ENCODE measurements at places on chromosomes 2 and 18. TPM values are rescaled to one million over a fixed set of nuclear protein-coding genes. Genes with fewer than 3 reads are reported as not detected.

Gene OR6B2
- total RNA-seq = not detected

DNA sequence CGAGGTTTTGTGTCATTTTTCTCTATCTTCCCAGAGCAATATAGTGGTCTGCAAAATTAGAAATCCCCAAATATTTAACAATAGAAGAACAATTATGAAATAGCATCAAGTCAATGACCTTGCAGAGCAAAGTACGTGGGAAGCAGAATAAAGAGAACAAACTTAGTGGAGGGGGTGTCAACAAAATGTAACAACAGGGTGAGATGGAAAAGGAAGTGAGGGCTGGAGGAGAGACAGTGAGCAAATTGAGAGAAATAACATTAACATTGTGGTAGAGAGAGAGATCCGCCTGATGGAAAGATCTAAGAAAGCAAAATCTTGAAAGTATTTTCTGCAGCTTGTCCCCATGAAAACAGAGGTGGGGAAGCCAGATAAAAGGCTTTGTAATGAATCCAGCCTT lies 23.4 kb downstream of the ARHGAP15 start:
- DNase-seq = no peak
- H3K4me3 ChIP-seq = no peak overlapping the region
- no peaks in the 10 kb centered on the region for H3K27me3 ChIP-seq
- no peaks in the 10 kb centered on the region for H3K36me3 ChIP-seq

GRCh38 chr18:48021273-48021914 lies 90.9 kb upstream of the SMAD2 start:
- peaks cover 20% of the 10 kb centered on the region for H3K27me3 ChIP-seq
- H3K36me3 ChIP-seq = no peaks in the 10 kb centered on the region
- H3K4me1 ChIP-seq = peaks cover 3% of the 10 kb centered on the region
- H3K27ac ChIP-seq = no peak overlapping the region
- DNase-seq = no peak
- H3K4me3 ChIP-seq = no peak overlapping the region

- H3K36me3 ChIP-seq = no peaks in the 10 kb centered on the region
- DNase-seq = no peak
- no peak overlapping the region for H3K27ac ChIP-seq
These were observed 216.4 kb downstream of the SPP2 start for GRCh38 chr2:234266952-234267351.

Gene AOX1
- total RNA-seq = 7.7 TPM

DNA sequence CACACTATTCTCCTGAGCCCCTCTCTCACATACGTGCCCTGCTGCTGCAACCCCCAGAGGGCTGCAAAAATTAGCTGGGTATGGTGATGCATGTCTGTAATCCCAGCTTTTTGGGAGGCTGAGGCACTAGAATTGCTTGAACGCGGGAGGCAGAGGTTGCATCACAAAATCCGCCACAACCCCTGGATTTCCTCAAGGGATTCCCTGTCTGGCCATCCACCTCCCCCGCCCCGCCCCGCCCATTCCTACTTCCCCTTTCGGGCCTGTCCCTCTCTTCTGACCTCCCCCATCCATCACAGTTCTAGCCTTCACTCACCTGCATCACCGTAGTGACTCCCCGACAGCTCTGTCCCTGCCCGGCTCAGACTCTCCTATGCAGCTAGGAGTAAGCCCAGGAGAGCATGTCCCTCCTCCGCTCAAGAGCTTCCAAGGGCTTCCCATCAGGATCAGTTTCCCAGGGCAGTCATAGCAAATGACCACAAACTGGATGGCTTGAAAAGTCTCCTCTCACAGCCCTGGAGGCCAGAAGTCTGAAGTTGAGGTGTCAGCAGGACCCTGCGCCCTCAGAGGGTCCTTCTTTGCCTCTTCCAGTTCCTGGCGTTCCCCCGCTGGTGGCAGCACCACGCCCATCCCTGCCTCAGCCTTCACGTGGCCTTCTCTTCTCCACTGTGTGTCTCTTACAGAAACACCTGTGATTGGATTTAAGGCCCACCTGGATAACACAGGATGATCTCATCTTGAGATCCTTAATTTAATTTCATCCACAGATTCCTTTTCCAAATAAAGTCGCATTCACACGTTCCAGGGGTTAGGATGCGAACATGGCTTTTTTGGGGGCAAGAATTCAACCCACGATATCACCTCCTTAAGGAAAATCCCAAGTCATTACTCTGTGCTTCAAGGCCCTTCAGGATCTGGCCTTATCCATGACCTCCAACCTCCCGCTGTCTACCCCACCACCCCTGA lies 58.5 kb downstream of the HS1BP3 start:
- H3K27ac ChIP-seq = peak overlapping the region; percentile 88
- H3K36me3 ChIP-seq = no peaks in the 10 kb centered on the region
- H3K4me1 ChIP-seq = peaks cover 48% of the 10 kb centered on the region
- H3K4me3 ChIP-seq = no peak overlapping the region

- DNase-seq = no peak
- H3K27ac ChIP-seq = no peak overlapping the region
- no peak overlapping the region for H3K4me3 ChIP-seq
- no peaks in the 10 kb centered on the region for H3K4me1 ChIP-seq
- no peaks in the 10 kb centered on the region for H3K36me3 ChIP-seq
- peaks cover 99% of the 10 kb centered on the region for H3K27me3 ChIP-seq
These were observed 7.9 kb downstream of the PAX3 start for GRCh38 chr2:222290736-222291484.

DNA sequence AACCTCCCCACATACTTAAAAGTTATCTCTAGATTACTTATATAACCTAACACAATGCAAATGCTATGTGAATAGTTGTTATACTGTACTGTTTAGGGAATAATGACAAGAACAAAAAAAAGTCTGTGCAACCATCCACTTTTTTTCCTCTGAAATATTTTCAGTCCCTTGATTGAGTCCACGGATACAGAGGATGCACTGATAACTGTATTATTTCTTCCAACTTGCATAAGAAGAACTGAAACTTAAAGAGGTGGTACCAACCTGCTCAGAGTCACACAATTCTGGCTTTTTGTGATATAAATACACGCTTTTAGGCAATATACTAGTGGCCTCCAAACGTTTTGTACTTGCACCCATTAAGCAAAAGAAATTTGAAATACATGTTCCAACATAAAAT lies 1.4 kb downstream of the SMC6 start:
- H3K27ac ChIP-seq = no peak overlapping the region
- no peak overlapping the region for H3K4me3 ChIP-seq
- H3K36me3 ChIP-seq = no peaks in the 10 kb centered on the region

Gene SOWAHC
- total RNA-seq = 26.2 TPM

DNA sequence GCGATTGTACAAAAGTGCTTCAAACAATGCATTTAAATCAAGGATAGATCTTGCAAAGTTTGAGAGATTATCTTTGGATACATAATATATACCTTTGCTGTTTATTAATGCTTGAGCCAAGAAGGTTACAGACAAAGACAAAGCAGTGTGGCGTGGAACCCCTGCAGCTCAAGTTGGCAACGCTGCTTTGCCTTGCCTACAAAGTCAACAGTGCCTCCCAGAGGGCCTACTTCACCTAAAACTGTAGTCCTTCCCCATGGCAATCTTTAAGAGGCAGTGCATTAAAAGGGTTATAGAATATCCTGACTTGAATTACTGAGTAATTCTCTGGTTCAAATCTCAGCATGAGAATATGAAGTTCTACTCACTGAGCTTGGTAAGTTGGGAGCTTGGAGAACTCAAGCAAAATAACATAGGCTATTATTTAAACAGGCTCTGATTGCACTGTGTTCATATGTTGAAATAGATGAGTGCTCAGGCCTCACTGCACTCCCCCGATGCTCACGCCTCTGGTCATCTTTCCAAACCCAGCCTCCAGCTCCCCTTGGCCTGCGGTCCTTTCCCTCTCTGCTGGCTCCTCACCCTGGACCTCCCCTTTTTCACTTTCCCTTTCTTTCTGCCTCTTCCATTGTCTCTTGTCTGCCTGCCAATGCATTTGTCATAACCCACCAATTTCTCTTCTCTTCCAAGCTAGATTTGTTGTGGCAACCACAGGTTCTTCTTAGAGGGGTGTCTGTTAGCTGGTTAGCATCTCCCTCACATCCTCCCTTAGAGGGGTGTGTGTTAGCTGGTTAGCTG lies 96.5 kb downstream of the MYT1L start:
- H3K27ac ChIP-seq = no peak overlapping the region
- H3K36me3 ChIP-seq = no peaks in the 10 kb centered on the region
- no peak overlapping the region for H3K4me3 ChIP-seq
- H3K4me1 ChIP-seq = no peaks in the 10 kb centered on the region
- H3K27me3 ChIP-seq = no peaks in the 10 kb centered on the region
- no peak for DNase-seq

DNA sequence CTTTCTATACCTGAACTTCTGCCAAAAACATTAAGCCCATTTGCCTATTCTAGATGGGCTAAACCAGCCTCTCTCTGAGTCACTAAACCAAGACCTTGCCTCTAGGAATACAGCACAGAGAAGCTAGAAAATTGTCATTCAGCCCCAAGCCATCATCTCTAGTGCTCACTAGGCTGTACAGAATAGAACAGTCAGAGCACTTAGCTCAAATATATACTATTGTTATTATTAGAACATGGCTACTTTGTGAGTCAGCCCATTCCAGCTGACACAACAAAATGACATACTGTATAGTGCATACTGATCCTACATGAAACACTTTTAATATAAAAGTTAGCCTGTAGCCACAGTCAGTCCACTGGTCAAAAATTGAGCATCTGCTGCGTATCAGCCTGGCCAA lies 418.8 kb downstream of the NRXN1 start:
- no peak overlapping the region for H3K27ac ChIP-seq
- H3K4me3 ChIP-seq = no peak overlapping the region
- H3K4me1 ChIP-seq = no peaks in the 10 kb centered on the region
- H3K27me3 ChIP-seq = no peaks in the 10 kb centered on the region
- no peak for DNase-seq

- no peaks in the 10 kb centered on the region for H3K27me3 ChIP-seq
- peaks cover 23% of the 10 kb centered on the region for H3K4me1 ChIP-seq
- no peak for DNase-seq
- H3K4me3 ChIP-seq = no peak overlapping the region
These were observed 46.3 kb downstream of the MTCL1 start for GRCh38 chr18:8751692-8752091.

DNA sequence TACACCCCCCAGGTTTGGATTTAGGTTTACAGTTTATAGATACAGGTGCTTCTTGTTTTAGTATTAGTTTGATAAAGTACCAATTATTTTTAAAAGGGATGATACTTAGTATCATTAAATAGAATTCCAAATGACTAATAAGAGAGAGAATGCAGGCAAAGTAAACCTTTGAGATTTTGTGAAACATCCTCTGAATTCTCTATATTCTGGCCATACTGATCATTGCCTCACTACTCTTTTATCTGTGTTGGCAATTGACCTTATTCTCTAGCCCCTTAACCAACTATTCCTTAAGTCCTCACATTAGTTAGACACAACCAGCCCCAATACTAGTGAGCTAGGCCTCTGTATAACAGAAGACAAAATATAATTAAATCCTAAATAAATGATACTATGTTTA lies 125.4 kb downstream of the COMMD1 start:
- H3K27me3 ChIP-seq = no peaks in the 10 kb centered on the region
- H3K4me3 ChIP-seq = no peak overlapping the region
- no peak overlapping the region for H3K27ac ChIP-seq
- H3K4me1 ChIP-seq = no peaks in the 10 kb centered on the region

DNA sequence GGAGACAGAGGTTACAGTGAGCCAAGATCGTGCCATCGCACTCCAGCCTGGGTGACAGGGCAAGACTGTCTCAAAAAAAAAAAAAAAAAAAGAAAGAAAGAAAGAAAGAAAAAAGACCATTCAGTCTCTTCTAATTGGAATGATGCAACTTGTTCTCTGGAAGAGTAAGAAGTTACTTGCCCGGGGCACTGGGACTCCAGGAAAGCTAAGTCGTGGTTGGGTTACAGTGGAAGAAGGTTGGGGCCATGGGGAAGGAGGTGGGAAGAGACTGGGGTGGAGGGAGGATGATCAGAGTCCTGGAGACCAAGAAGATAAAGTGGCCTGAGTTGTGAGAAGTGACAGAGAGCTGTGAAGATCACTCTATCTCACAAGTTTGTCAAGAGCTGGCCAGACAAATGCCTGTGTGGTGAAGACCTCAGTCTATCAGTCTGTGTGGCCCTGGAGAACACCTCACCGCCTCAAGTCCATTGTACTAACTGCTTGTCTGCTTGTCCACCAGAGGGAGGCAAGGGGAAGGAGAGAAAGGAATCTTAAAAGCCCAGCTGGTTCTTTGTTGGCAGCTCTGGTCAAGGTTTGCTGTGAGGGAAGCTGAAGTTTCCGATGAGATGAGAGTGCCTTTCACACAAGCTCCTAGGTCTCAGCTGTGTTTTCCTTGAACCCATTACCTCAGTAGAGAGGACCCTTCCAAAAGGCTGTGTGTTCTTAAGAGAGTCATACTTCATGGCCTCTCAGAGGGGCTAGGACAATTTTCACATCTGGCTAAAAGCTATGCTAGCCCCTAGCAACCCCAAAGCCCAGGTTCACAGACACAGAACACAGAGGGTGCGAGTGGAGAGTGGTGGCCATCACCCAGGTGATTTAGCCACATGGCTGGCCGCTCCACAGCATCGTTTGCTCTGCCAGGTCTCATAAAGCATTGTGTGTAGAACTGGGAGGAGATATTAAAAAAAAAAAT lies 72.0 kb upstream of the TMEM178A start:
- no peaks in the 10 kb centered on the region for H3K36me3 ChIP-seq
- DNase-seq = peak; percentile 54
- no peak overlapping the region for H3K4me3 ChIP-seq
- H3K4me1 ChIP-seq = no peaks in the 10 kb centered on the region
- H3K27ac ChIP-seq = no peak overlapping the region
- no peaks in the 10 kb centered on the region for H3K27me3 ChIP-seq

Gene TMX3
- total RNA-seq = 40.2 TPM

- peak overlapping the region; percentile 27 for H3K27ac ChIP-seq
- no peaks in the 10 kb centered on the region for H3K27me3 ChIP-seq
- DNase-seq = no peak
- peaks cover 23% of the 10 kb centered on the region for H3K4me1 ChIP-seq
- no peaks in the 10 kb centered on the region for H3K36me3 ChIP-seq
- no peak overlapping the region for H3K4me3 ChIP-seq
These were observed 449.4 kb upstream of the SLC14A2 start for GRCh38 chr18:45165871-45166270.

- no peaks in the 10 kb centered on the region for H3K27me3 ChIP-seq
- H3K36me3 ChIP-seq = no peaks in the 10 kb centered on the region
- H3K27ac ChIP-seq = no peak overlapping the region
- H3K4me1 ChIP-seq = no peaks in the 10 kb centered on the region
These were observed 399.1 kb upstream of the ZNF804A start for GRCh38 chr2:184199274-184199673.

- H3K36me3 ChIP-seq = no peaks in the 10 kb centered on the region
- no peaks in the 10 kb centered on the region for H3K4me1 ChIP-seq
- DNase-seq = no peak
- H3K27ac ChIP-seq = no peak overlapping the region
These were observed 86.4 kb upstream of the RGPD4 start for GRCh38 chr2:107740300-107740699.

DNA sequence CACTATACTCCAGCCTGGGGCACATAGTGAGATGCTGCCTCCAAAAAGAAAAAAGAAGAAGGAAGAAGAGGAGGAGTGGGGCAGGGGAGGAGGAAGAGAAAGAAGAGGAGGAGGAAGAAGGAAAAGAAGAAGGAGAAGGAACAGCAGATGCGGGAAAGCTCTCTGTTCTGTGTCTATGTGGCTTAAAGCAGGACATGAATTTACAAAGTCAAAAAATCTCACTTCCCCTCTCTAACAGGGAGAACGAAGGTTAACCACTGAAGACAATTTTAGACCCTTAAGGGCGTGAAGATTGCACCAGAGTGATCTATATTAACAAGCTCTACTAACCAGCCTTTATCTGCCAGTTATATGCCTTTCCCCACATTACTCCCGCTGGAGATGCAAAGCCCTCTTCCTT lies 258.9 kb downstream of the METTL4 start:
- no peak overlapping the region for H3K27ac ChIP-seq
- DNase-seq = no peak
- peaks cover 4% of the 10 kb centered on the region for H3K4me1 ChIP-seq
- no peak overlapping the region for H3K4me3 ChIP-seq
